ENCODE measurements at places on chromosomes 1 and 21. TPM values are rescaled to one million over a fixed set of nuclear protein-coding genes. Genes with fewer than 3 reads are reported as not detected.

DIO1 gene
- total RNA-seq, result not detected

SPATA6 gene
- total RNA-seq, result 3.5 TPM

DNA sequence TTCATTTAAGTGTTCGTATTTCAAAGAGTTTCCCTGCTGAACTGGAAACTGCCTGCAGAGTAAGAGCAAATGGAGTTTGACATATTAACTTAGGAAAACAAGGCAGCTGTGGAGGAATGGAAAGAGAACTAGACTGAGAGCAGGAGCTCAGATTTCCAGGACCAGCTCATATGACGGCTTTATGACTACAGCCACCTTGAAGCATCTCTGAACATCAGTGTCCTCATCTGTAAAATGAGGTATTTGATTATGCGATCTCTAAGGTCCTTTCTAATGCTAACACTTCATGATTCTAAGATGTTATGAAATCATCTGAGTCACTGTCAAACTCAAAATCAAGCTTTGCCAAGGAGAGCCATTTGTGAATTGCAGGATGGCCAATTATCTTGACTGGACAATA, 112.3 kb downstream of the PRRX1 start:
- no peak for DNase-seq

DNA sequence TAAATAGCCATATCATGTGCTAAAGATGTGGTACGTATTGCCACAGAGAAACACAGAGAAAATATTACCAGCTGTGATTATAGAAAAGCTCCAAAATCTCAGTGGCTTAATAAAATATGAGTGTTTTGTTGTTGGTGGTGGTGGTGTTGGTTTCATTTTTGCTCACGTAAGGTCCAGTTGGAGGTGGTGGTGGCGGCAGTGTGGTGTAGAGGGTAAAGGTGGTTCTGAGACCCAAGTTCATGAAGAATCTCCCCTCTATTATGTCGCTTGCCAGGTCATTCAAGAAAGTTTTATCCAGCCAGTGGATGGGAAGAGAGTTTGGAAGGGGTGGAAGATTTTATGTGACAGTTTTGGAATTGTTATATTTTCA, 217.6 kb upstream of the SAMSN1 start:
- DNase-seq, result no peak

GRCh38 chr1:81699234-81699633, 101.5 kb upstream of the ADGRL2 start:
- DNase-seq, result no peak
